Progenitor cell of endocrine pancreas (in vitro differentiated cells): ENCODE measurements at places on chromosomes 4 and X.
A peak's percentile ranks its signal among the peaks of the same experiment; 100 is the strongest.

DNA sequence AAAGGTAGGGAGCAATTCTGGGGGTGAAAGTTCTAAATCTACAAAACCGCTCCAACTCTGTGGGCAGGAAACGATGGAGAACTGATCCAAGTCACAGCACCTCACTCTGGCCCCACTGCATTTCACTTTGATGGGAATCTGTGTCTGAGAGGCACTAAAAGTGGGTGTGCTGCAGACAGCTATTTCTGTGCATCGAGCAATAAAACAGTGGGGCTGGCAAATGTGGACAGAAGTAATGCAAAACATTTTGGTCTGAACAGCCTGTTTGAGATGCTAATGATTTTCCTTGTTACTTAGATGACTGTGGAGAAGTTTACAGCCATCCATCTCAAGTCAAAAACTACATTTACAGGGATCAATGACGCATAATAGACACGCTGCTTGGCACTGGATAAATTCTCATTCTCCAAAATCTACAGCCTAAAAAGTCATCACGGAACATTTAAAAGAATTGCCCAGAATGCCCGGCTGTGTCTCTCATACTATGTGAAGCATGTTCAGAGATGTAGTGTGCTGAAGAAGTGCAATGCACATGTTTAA lies 1671.6 kb upstream of the TENM3 start:
- no peak for DNase-seq

- no peak for DNase-seq
Observed at GRCh38 chrX:82816562-82816961, 691.5 kb upstream of the POU3F4 start.

DNA sequence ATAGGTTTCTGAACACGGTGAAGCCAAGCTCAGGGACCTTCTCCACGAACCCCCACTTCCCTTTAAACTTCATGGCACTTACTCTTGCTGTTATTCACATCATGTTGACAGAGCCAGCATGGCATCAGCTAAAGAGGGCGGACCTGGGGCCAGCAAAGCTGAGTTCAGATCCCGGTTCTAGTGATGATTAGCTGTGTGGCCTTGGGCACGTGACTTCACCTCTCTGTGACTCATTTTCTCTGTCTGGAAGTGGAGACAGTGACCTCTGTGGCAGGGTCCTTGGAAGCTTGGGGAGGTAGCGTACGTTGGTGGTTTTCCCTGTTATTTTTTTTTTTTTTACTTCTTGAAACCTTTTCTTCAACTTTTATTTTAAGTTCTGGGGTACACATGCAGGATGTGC lies 13.4 kb downstream of the EVC start:
- no peak for DNase-seq

DNA sequence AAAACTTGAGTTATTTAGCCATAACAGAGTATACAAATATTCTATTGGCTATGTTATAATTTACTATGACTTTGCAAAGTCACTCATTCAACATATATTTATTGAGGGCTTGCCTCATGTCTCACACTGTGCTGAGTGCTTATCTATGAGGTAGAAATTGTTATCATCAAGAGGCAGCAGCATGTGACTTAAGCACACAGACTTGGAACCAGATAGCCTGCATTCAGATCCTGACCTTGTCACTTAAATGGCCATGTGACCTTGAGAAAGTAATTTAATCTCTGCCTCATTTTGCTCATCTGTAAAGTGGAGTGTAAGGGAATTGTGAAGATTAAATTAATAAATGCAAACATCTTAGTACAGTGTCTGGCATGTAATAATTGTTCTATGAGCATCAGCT lies 10.1 kb upstream of the EXOSC9 start:
- no peak for DNase-seq

GRCh38 chr4:168487282-168488035 lies 7.2 kb upstream of the DDX60L start:
- DNase-seq = no peak

- no peak for DNase-seq
Observed at GRCh38 chr4:143455211-143455610, 58.3 kb upstream of the SMARCA5 start.

- DNase-seq = no peak
Observed at GRCh38 chrX:81390237-81390636, 188.3 kb downstream of the SH3BGRL start.

DNA sequence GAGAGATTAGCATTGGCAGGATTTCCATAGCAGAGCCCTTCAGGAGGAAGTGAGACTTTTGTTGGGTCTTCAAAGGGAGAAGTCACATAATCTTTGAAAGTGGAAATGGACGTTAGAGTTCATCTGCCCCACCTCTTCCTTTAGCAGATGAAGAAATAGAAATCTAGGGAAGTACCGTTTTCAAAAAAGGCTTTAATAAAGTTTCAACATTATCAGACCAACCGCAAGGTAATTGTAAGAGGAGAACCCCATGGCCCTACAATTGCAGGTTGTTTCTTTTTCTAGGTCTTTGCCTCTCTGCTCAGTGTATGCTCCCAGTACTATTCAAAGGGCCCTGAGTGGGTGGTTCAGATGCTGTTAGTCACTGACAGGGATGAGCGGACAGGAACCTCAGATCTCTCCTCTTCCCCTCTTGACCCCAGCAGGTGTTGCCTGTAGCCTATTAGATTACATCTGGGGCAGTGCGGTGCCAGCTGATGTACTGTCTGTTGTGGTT lies 48.6 kb upstream of the AP1S2 start:
- DNase-seq = no peak

DNA sequence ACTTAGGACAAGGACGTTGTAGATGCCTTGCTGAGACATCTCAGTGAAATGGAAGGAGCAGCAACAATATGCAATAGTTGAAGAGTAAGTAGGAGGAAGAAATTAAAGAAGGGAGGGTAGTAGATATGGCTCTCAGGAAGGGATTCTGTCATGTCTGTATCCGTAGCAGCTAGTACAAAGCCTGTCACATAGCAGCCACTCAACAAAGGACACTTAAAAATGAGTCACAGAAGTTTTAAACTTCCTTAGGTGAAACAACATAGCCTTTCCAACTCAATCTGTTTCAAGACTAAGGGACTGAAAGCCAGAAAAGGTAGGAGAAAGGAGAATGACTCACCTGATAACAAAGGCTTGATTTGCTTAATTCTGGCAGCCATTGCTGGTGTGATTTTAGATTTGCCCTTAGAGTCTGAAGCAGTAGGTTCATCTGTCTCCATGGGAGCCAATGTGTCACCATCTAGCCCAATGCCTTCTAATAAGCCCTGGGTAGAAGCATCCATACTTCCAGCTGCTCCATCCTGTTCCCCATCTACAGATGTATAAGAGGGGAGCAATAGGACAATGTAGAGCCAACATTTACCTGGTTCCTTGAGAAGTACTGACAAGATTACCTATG lies 86.6 kb downstream of the HUWE1 start:
- no peak for DNase-seq

DNA sequence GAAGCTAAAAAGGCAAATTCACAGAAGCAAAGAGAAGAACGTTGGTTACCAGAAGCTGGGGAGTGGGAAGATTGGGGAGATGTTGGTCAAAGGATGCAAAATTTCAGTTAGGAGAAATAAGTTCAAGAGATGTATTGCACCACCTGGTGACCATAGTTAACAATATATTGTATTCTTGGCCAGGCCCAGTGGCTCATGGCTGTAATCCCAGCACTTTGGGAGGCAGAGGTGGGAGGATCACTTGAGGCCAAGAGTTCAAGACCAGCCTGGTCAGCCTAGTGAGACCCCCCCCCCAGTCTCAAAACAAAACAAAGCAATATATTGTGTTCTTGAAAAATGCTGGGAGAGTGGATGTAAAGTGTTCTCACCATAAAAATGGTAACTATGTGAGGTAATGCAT lies 67.9 kb downstream of the TAB3 start:
- DNase-seq = no peak

GRCh38 chr4:112852601-112853000 lies 196.9 kb upstream of the ANK2 start:
- DNase-seq = no peak

DNA sequence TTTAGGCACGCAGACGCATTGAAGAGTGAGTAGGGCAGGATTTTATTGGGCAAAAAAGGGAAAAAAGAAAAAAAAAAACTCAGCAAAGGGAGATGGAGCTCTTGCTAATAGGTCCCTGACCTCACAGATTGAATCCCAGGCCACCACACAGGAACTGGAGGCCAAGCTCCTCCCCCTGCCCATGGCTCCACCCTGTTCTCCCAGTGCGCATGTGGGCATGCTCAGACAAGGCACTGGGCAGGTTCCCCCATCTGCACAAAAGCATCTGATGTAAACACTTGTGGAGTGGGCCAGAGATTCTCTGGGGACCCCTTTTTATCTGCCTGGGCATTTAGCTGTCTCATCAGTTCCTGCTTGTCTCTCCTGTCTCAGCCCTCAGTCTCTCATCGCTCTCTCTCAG lies 9.5 kb downstream of the FRMD7 start:
- no peak for DNase-seq

GRCh38 chrX:46298821-46299220 lies 246.4 kb downstream of the ZNF674 start:
- no peak for DNase-seq

DNA sequence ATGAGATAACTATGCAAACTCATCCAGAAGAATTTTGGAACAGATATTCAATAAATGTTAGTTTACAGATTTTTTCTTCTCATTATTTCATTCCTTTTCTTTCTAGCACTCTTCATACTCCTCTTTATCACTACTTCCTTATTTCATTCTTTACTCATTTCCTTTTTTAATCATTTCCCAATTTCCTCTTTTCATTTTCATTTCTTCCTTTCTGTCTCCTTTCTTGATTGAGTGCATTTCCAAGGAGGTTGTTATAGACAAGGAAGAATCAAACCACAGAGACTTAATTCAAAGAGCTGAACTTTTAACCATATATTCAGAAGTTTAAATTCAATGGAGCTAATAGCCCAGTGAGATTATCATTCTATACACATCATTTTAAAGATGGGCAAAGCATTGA lies 600.7 kb downstream of the ARAP2 start:
- no peak for DNase-seq

GRCh38 chr4:145043306-145043705 lies 54.7 kb downstream of the ANAPC10 start:
- DNase-seq = no peak

DNA sequence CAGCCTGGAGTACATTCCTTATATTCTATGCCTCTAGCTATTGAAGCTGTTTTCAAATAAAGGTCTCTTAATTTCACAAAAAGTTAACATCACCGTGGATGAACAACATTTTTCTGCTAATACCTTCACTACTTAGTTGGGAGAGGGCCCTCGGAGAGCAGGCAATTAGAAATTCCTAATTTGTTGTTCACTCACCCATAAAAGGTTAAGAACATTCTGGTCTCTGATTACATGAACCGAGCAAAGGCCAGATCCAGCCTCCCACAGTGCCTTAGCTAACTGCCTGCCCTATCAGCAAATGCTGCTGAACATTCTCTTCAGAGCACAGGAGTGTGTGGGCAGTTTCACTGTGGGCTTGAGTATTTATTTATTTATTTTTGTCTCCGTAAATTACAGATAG lies 36.0 kb upstream of the TTC29 start:
- DNase-seq = no peak

GRCh38 chr4:116880625-116881024 lies 204.8 kb downstream of the TRAM1L1 start:
- DNase-seq = no peak

DNA sequence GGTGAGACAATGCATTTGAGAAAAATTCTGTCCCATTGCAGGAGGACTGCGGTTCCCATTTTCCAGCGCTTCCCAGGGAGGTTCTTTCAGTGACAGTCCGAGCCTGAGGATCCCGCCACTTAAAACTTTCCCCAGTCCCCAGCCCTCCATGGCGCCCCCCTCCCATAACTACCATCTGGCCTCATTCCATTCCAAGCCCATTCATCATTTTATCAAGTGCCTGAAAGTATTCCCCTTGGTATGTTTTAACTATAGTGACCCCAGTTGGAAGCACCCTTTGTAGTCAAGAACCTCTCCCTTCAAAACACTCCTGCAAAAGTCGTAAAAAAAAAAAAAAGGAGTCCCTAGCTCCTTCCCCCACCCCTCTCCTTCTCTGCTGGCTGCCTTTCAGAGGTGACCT lies 1.2 kb downstream of the RASL11B start:
- DNase-seq = no peak

- no peak for DNase-seq
Observed at GRCh38 chr4:37601531-37601930, 84.6 kb downstream of the RELL1 start.

DNA sequence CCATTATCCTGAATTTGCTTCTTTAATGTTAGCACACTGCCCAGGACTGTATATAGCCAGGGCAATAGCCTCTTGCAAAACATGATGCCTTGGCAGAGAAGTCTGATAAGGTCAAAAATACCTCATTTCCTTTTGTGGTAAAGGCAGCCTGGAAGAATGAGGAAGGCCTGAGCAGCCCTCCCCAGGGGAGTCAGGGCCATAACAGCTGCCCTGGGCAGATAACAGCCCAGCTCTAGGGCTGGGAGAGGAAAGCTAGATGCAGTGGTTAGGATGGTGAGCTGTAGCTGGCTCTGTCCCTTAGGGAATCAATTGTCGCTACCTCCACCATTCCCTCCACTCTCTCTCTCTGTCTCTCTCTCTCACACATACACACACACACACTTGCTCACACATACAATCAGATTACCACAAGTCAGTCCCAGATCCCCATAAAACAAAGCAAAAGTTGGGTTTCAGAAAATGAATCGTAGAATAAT lies 29.2 kb downstream of the EFHC2 start:
- no peak for DNase-seq

GRCh38 chr4:40585201-40585799 lies 44.4 kb downstream of the RBM47 start:
- DNase-seq = no peak

- DNase-seq = no peak
Observed at GRCh38 chr4:117324851-117325491, 239.6 kb upstream of the TRAM1L1 start.

DNA sequence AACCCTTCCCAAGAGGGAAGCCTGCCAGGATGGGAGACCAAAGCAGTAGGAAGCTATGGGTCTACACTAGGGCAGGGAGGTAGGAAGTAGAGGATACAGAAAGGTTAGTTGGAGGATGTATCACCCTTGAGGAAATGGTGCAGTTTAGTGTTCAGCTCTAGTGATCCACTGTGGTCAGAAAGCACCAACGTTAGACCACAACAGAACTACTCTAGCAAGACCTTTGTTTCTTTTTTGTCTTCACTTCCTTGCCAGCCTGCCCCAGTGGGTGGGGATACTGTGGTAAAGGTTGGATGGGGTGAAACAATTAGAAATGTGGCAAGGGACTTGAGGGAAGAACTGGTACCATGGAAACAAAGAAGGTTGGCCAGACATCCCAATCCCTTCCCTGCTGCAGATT lies 83.3 kb downstream of the DDIT4L start:
- DNase-seq = no peak

GRCh38 chr4:89469930-89470375 lies 162.4 kb upstream of the GPRIN3 start:
- no peak for DNase-seq

GRCh38 chrX:43016021-43016420 lies 238.1 kb upstream of the PPP1R2C start:
- DNase-seq = no peak

- DNase-seq = no peak
Observed at GRCh38 chrX:48683411-48683982, at the start of gene WAS. Gene WAS (plus strand): TSS chrX:48683799. CDS start chrX:48683854, 55 bp downstream.

- no peak for DNase-seq
Observed at GRCh38 chrX:20254712-20255299, 11.9 kb downstream of the RPS6KA3 start.

GRCh38 chr4:135357091-135357490 lies 1155.5 kb upstream of the PABPC4L start:
- DNase-seq = no peak

GRCh38 chrX:17635231-17635630 lies 102.1 kb upstream of the SCML1 start:
- DNase-seq = peak; percentile 83
